ENCODE measurements at places on chromosomes 2 and 18. TPM values are rescaled to one million over a fixed set of nuclear protein-coding genes. Genes with fewer than 3 reads are reported as not detected.

The CXCR1 gene
- total RNA-seq = 0.72 TPM

GRCh38 chr2:23993736-23994269 lies 16.1 kb upstream of the MFSD2B start:
- ATAC-seq = no peak

The GCG gene
- total RNA-seq = not detected

DNA sequence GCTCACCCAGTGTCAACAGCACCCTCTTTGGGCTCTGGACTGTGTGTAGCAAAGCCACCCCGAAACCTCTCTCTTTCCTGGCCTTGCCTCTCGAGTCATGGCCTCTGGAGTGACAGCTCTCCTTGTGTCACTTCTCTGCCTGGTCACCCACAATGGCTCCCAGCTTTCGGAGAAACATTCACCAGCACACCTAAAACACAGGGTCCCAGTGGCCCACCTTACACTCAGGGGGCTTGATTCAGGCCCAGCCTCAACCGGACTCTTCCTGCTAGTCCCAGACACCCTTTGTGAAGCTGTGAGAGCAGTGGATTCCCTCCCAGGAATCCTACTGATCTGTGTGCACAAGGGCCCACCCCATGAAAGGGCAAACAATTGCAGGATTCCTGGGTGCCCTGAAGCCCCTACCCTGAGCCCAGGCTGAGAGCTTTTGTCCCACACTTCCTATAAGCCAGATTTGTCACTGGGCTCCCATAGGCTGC lies 137.2 kb upstream of the HAAO start:
- no peak for ATAC-seq

- ATAC-seq = no peak
These were observed 101.0 kb upstream of the RNF152 start for GRCh38 chr18:61993831-61994230.

Data from esophagus mucosa (tissue), 1 donor.